ENCODE measurements at places on chromosomes 11 and 22.

- DNase-seq = no peak
Measured at GRCh38 chr11:100484948-100485347, 202.1 kb upstream of the ARHGAP42 start.

- no peak for DNase-seq
Measured at GRCh38 chr11:32187111-32187510, 96.2 kb downstream of the RCN1 start.

DNA sequence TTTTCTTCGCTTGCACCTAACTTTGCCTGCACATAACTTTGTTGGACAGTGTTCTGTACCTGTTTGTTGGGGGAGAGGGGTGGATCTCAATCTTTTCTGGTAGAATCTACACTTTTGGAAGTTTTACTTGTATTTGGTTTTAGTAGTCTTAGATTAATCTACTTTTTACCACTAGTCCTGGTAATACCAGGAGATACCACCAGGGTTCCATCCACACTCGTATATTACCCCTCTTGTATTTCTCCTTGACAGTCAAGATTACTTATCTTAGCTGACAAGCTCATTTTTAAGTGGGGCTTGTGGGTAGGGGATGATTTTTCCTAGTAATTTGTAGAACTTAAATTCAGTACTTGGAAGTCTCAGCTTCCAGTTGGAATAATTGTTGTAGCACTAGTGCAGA, 37.3 kb upstream of the TECTA start:
- no peak for DNase-seq

GRCh38 chr11:119756169-119756865, 27.3 kb upstream of the NECTIN1 start:
- DNase-seq = no peak

DNA sequence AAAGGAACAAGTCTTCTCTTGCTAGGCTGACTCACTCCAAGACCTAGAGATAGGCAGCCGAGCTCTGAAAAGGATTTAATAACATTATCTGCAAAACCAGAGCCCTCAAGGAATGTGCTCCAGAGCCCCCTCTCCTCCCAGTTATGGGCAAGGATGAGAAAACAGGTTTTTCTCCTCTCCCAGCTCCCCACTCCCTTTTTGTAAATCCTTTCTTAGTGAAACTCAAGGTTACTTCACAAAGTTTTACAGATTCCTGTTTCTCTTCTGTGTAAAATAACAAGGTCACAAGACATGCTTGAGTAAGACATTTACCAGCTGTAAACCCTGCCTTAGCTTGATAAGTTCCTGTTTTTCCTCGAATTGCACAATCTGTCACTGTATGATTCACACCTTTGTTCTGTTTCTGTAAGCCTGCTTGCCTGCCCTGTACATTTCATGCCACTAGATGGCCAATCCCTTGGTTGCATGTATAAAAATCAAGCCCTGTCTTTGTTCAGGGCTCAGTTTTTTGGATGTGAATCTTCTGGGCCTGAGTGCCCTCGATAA, 489.4 kb downstream of the KCNA4 start:
- no peak for DNase-seq

GRCh38 chr11:45805305-45806071, 539 bp downstream of the SLC35C1 start:
- DNase-seq = no peak

DNA sequence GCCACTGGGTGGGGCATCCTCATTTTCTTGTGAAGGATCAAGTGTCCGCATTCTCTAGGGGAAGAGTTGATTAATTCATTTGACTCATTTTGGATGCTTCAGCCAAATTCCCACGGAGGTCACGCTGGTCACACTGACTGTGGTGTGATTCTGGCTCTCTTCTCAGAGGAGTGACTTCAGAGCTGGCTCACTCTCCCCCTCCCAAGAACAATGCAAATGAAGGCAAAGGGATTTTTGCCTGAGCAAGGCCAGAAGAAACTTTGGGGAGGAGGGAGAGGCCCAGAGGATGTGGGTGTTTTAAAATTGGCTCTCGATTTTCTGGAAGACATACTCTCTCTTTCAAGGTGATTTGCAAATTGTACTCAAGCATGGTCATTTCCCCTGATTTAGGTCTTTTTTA, 51.1 kb upstream of the LMO2 start:
- DNase-seq = no peak

DNA sequence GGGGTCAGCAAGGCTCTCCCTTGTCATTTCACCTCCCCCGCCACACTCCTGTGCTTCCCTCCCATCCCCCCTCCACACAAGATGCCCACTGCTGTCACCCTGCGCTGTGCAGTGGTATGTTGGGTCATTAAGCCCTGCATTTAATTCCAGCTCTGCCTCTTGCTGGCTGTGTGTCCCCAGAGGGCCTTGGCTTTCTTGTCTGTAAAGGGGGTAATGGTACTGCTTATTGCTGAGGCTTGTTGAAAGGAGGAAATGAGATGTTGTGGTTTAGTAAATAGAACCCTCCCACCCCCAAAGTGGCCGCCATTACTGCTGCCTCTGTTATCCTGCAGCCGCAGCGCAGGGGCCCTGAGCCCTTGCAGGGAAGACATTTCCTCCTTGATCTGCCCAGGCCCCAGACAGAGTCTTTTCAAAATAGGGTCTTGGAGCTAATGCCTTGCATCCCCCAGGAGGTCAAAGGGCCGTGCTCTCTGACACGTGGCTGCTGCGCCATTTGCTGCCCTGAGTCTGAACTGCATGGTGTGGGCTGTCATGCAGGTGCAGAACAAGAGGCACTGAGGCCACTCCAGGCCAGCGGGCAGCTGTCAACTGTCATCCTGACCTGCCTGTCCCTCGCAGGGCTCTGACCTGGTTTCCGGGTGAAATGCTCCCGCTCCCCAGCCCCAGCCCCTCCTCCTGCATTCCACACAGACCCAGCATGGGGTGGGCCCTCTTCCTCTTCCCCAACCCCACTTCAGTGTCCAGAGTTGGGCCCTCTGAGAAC, 18.7 kb downstream of the PVALB start:
- no peak for DNase-seq

DNA sequence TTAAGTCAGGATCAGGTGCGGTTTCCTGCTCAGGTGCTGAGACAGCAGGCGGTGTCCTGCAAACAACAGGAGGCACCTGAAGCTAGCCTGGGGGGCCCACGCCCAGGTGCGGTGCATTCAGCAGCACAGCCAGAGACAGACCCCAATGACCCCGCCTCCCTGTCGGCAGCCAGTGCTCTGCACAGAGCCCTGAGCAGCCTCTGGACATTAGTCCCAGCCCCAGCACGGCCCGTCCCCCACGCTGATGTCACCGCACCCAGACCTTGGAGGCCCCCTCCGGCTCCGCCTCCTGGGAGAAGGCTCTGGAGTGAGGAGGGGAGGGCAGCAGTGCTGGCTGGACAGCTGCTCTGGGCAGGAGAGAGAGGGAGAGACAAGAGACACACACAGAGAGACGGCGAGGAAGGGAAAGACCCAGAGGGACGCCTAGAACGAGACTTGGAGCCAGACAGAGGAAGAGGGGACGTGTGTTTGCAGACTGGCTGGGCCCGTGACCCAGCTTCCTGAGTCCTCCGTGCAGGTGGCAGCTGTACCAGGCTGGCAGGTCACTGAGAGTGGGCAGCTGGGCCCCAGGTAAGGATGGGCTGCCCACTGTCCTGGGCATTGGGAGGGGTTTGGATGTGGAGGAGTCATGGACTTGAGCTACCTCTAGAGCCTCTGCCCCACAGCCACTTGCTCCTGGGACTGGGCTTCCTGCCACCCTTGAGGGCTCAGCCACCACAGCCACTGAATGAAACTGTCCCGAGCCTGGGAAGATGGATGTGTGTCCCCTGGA, at the start of gene MYO7A:
Gene MYO7A (plus strand): TSS at position 327 of the 772 bp plus-strand sequence. CDS start 2,389 bp downstream, outside the sequence.
- peak; percentile 25 for DNase-seq

GRCh38 chr11:45935349-45936064, 13.1 kb downstream of the LARGE2 start:
- DNase-seq = no peak

DNA sequence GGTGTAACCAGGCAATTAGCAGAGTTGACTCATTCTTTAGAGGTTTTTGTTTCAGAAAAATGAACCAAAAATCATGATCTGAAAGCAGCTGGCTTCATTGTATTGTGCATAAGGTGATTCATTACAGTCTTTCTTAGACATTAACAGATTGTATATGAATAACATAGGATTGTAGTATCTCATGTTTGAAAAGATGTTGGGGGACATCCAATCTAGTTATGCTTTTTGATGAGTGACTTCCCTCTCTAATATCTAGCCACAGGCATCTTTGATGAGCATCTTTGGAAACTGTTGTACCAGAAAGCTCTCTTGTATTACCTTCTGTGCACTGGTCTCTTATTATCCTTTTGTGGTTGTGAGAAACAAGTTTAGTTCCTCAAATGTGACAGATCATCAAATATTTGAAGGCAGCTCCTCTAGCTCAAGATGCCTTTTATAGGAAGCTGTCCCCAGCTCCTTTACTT, 8.3 kb downstream of the GRK3 start:
- no peak for DNase-seq

Data from NCI-H1417 treated with DMSO at 0.1 percent for 48 hours (cell line).